ENCODE measurements at places on chromosomes 2 and 18.

- DNase-seq = no peak
Measured at GRCh38 chr2:118936306-118936705, 5.7 kb upstream of the MARCO start.

DNA sequence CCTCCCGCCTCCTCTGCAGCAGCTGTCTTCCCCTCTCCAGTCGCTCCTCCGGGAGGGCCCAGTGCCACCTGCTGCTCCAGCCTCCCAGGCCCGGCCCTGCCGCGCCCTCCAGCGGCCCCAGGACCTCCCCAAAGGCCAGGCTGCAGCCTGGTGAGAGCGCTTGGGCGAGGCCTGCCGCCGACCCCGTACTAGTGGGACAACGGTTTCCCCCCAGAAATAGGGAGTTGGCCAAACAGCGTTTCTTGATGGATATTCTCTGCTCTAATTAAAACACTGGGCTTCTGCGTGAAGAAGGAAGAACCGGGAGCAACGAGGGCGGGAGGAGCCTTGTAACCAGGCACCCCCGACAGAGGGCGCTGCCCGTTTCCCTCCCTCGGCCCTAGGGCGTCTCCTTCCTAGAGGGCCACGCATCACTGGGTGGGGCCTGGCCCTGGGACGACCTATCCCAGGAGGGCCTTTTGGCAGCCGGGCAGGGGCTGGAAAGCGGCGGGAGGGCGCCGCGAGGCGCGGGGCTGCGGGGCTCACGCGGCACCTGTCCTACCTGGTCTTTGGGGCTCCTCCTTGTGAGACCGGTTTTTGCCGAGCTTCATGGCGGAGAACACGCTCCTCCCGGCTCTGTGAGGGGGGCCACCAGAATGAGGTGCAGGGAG lies 25.4 kb upstream of the OTOF start:
- DNase-seq = peak; percentile 91

DNA sequence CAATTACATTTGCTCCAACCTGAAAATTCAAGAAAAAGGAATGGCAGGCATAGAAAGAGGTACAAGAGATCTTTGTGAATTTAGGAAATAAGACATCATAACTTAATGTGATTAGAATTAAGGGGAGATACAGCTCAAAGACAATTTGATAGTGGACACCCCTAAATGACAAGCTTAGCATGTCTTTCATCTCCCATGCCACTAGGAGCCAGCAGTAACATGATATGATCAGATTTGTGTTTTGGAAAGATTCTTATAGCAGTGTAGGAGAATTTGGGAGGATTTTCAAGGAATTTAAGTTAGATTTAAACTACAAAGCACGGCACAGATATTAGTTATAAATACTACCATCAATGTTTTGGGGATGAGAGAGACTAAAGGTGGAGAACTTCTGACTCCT lies 340.8 kb downstream of the RDH14 start:
- DNase-seq = no peak

DNA sequence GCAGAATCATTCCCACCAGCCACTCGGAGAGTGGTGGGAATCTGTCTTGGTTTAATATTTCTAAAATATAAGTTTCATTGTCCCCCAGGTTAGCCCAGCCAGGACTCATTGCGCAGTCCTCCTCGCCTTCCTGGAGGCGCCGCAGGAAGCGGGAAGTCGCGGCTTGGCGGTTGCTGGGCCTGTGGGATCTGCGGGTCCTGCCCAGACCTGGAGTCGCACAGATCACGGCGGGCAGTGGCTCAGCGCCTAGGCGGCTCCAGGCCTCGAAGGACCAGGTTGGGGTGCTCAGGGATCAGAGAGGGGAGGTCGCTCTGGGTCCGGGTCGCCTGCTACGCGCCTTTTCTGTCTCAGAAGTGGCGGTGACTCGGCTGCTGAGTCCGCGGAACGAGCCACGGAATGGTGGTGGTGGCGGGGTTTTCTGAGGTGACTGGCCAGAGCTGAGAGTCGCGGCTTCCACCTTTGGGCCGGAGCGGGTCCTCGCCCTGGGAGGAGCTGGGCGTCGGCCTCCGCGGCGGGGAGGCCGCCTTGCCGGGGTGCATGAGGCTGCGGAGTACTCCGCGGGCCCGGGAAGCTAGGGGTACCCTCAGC lies 2.6 kb downstream of the HOXD3 start:
- no peak for DNase-seq

DNA sequence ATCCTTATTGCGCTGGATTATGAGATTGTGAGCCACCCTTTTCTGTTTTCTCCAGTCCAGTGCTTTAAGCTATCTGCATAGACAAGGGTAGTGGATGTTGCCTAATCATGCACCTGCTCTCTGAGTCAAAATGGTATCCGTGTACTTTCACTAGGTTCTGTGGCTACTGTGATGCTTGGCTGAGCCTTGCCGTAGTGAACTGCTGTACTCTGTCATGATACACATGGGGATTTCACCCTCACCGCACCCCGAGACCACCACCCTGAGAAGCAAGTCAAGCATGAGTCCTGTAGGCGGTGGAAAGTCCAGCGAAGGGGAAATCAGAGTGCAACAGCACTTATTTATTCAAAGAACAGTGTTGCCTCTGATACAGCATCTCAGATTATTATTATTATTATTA lies 55.0 kb downstream of the ARHGAP25 start:
- DNase-seq = peak; percentile 65

DNA sequence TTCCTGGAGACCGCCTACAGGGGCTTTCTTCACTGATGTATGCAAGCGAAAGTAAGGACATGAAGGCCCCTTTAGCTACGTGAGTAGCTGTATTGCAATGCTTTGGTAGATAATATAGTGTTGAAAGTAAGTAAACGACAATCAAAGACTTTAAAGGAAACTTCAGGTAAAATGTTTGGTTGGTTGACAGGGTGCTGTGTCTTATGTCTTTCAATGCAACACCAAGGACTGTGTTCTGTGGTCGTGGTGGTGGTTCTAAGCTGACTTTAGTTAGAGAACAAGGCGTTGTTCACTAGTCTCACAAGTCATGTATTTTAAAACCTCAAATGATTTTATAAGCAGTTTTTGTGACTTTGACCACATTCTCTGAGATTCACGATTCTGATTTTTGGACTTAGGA lies 58.0 kb upstream of the CABYR start:
- no peak for DNase-seq

DNA sequence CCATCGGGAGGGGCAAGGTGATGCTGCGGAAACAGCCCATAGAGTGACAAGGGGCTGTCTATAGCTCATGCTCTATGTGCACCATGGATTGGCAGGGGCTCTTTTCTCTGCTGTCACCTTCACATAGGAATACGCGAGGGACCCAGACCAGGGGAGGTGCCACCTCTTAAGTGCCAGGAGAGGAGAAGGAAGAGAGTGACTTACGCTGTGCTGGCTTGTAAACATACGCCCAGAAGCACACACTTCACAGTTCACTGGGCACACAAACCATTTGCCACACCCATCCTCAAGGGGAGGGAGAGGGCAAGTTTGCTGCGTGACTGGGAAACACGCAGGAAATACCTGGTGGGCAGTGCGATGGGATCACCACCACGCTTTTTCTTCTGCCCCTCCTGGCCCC lies 65.1 kb upstream of the GPR45 start:
- DNase-seq = no peak

DNA sequence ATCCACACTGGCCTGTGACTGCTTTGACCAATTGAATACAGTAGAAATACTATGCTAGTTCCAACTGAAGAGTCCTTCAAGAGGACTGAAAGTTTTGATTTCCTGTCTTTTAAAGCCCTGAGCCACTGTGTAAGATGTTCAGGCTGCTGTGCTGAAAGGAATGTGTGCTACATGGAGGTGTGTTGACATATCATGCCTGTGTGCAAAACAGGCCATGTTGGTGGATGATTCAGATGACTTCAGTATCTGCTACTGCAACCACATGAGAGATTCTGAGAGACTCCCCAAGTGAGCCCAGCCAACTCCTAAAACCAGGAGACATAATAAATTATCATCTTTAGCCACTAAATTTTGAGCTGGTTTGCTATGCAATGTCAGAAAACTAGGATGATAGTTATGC lies 662.9 kb downstream of the ZEB2 start:
- DNase-seq = no peak

DNA sequence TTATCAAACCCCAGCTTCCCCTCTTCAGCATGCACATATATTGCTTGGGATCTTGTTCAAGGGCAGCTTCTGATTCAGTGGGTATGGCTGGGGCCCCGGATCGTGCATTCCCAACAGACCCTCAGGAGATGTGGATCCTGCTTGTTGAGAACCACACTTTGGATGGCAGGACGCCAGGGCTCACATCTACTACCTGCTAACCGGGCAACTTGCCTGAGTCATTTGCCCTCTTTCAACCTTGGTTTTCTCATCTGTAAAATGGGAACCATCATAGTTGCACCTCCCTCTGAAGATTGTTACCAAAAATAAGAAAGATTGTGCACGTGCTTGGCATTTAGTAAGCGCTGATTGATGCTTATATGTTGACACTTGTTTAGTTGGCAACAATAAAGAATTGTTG lies 154.6 kb downstream of the ACKR3 start:
- no peak for DNase-seq

- no peak for DNase-seq
Measured at GRCh38 chr2:8442833-8443486, 238.9 kb upstream of the ID2 start.

- DNase-seq = no peak
Measured at GRCh38 chr2:45962177-45962921, 310.9 kb downstream of the PRKCE start.

DNA sequence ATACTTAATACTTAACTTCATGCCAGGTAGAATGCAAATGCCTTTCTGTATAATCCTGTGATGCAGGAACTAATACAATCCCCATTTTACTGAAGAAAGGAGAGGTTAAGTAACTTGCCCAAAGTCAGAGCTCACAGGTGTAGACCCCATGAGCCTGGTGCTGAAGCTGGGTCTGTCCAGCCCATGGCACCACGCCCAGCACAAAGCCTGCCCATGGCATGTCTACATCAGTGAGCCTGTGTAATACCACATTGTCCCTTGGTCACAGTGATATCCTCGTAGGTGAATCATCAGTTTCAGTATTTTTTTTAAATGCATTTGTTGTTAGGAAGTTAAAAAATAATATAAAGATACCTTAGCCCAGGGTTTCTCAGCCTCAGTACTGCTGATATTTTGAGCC lies 69.9 kb upstream of the MCFD2 start:
- DNase-seq = peak; percentile 71

- no peak for DNase-seq
Measured at GRCh38 chr2:92074549-92074898, 2796.7 kb upstream of the TEKT4 start.

DNA sequence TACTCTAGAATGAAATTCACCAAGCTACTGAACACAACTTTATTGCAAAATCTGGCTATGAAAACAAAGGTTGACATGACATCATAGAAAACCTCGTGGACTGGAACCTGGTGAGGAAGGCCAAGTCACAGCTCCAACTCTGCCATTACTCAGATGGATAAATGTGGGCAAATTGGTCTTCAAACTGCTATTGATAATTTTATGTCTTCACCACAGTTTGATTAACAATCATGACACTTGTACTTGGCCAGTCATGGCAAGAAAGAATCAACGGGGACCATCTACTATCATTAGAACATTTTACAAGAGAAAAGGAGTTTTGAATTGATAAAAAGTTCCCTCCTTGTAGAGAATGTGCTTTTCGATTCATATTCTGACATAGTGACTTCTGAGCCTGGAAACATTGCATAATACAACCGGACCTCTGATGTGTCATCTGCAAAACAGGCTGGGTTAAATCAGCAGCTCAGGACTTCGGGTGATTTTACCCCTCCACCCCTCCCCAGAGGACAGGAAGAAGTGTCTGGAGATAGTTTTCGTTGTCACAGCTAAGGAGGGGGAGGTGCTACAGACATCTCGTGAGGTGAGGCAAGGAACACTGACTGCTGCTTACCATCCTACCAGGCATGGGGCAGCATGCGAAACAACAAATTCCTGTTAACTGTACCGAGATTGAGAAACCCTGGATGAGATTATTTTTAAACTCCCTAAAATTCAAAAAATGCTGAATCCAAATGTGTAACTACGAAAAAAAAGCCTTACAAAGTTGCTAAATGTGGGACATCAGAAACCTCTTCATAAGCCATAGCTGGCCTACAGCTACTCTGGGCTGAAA lies 8.4 kb downstream of the L3MBTL4 start:
- DNase-seq = no peak

DNA sequence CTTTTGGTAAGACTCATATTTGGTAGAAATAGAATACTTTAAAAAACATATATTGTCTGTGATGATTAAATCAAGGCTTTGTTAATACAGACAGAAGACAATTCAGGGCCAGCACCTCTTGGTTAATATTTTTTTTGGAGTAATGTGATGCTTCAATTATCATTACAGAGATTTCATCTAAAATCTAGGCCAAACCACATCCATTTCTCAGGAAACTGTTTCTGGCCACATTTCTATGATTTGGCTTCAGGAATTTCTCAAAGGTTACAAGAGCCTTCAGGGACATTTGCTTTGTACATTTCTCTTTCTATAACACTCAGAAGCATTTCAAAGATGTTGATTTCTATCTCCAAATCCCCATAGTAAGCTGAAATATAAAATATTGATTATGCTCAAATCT lies 614.9 kb downstream of the LRP1B start:
- no peak for DNase-seq

GRCh38 chr2:129061069-129061768 lies 742.6 kb upstream of the HS6ST1 start:
- DNase-seq = peak; percentile 29

DNA sequence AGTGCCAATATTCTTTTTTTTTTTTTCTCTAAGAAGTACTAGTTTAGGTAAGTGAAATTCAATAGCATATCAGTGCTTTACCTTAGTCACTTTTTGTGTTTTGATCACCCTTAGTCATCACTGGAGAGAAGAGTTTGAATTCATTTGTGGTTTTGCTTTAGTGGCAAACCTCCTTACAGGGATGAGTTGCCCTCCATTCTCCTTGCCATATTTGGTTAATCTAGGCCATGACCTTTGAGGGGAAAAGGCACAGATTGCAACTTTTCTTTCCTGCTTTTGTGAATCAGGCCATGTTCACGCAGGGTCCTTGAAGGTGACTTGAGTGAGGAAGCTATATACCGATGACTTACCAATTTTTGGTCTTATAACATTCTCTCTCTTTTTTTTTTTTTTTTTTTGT lies 34.4 kb downstream of the PLEKHA3 start:
- peak; percentile 89 for DNase-seq

DNA sequence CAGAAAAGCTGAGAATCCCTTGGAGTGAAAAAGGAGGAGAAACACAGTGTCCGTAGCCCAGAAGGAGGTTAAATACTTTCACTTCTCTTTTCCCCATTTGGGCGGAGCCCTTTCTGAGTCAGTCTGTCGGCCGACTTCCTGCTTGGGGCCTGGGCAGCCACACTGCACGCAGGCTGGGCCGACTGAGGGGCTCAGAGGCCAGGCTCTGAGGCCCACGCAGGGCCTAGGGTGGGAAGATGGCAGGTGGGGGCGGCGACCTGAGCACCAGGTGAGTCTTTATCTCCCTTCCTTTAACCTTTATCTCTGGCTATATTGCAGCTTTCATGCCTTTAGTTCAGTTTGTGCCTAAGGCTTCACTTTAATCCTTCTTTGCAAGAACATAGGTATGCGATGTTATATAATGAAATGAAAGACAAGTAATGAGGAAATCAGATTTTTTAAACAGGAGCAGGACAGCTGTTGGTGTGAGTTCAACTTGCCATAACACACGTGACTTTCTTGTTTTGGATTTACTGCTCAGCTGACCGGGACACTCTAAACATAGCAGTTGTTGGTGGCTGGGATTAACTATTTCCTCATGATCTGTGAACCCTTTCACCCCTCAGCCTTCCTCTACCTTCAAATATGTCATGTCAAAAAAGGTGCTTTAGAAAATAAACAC lies at the start of gene SP100:
TSS of gene SP100 (plus strand) at position 141 of the 661 bp plus-strand sequence. CDS start at position 237, 96 bp downstream.
- DNase-seq = peak; percentile 89

GRCh38 chr2:83587309-83587708 lies 871.8 kb downstream of the SUCLG1 start:
- no peak for DNase-seq

GRCh38 chr2:73962798-73963197 lies 21.9 kb upstream of the TET3 start:
- DNase-seq = no peak
